Naive thymus-derived CD4-positive, alpha-beta T cell (primary cell): ENCODE measurements at places on chromosomes 4 and X. TPM values are rescaled to one million over a fixed set of nuclear protein-coding genes. Genes with fewer than 3 reads are reported as not detected.

The IL1RAPL1 gene
- not detected for total RNA-seq

The NDNF gene
- not detected for total RNA-seq

- H3K36me3 ChIP-seq, result no peaks in the 10 kb centered on the region
- H3K4me1 ChIP-seq, result no peaks in the 10 kb centered on the region
- H3K4me3 ChIP-seq, result no peak overlapping the region
- no peak for DNase-seq
- H3K27me3 ChIP-seq, result no peaks in the 10 kb centered on the region
These were observed 822.1 kb upstream of the GALNTL6 start for GRCh38 chr4:170990989-170991589.

GRCh38 chr4:113293674-113294073 is 244.2 kb downstream of the ANK2 start:
- no peak for DNase-seq
- no peaks in the 10 kb centered on the region for H3K36me3 ChIP-seq
- no peak overlapping the region for H3K27ac ChIP-seq
- H3K27me3 ChIP-seq, result no peaks in the 10 kb centered on the region
- H3K4me3 ChIP-seq, result no peak overlapping the region
- no peaks in the 10 kb centered on the region for H3K4me1 ChIP-seq

- peaks cover 12% of the 10 kb centered on the region for H3K36me3 ChIP-seq
- DNase-seq, result no peak
- H3K4me3 ChIP-seq, result no peak overlapping the region
- H3K27me3 ChIP-seq, result no peaks in the 10 kb centered on the region
- no peak overlapping the region for H3K27ac ChIP-seq
These were observed 2.4 kb upstream of the FAM53A start for GRCh38 chr4:1686440-1687036.

DNA sequence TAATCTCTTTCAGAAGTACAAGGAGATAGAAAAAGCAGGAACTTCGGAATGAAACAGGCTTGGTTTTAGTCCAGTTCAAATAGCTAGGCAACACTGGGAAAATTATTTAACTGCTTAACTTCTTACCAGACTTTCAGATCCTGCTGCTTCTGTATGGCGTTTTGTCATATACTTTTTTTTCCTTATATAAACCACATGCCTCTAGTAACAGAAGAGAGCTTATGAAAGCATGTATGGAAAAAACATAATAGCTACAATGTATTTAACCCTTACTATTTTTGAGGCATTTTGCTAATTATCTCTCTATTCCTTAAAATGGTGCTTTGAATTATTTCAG is 439.6 kb downstream of the INPP4B start:
- H3K4me1 ChIP-seq, result peaks cover 26% of the 10 kb centered on the region
- H3K36me3 ChIP-seq, result no peaks in the 10 kb centered on the region
- DNase-seq, result no peak
- peak overlapping the region; percentile 82 for H3K27ac ChIP-seq
- H3K27me3 ChIP-seq, result no peaks in the 10 kb centered on the region
- peak overlapping the region; percentile 95 for H3K4me3 ChIP-seq

DNA sequence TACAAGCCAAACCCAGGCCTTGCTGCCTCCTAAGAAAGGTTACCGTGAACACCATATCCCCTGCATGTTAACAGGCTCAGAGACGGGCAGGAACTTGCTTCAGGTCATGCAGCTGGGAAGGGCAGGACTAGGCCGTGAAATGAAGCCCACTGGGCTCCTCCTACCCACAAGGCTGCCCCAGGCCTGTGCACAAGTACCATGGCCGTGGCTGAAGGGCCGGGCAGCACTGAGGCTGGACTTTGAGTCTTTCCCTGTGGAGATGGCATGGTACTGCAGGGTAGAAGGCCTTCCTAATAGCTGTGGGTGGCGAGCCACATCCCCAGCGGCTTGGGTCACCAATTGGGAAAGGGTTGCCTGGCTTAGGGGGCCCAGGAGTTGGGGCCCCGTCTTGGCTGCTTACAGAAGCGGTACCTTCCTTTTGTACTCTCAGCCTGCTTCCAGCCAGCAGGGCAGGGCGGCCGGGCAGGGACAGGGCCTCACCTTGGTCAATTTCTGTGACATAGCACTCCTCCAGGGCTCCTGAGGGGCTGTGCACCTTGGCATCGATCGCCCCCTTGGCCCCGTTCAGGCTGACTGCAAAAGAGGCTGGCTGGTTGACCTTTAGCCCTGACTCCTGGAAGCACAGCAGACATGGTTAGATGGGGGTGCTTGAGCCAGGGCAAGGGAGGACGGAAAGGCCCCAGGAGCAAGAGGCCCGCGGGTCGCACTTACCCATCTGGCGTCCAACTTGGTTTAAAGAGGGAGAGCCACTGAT is 23.8 kb downstream of the FLNA start:
- no peak overlapping the region for H3K4me3 ChIP-seq
- no peaks in the 10 kb centered on the region for H3K27me3 ChIP-seq
- H3K36me3 ChIP-seq, result peaks cover 5% of the 10 kb centered on the region
- peak overlapping the region; percentile 66 for H3K27ac ChIP-seq

GRCh38 chr4:73874386-73874785 is 5.2 kb downstream of the CXCL1 start:
- H3K4me3 ChIP-seq, result no peak overlapping the region
- no peaks in the 10 kb centered on the region for H3K4me1 ChIP-seq
- no peak overlapping the region for H3K27ac ChIP-seq
- H3K36me3 ChIP-seq, result no peaks in the 10 kb centered on the region
